Mesothelial cell of epicardium (in vitro differentiated cells): ENCODE measurements at places on chromosomes 7 and 10. TPM values are rescaled to one million over a fixed set of nuclear protein-coding genes. Genes with fewer than 3 reads are reported as not detected.

DNA sequence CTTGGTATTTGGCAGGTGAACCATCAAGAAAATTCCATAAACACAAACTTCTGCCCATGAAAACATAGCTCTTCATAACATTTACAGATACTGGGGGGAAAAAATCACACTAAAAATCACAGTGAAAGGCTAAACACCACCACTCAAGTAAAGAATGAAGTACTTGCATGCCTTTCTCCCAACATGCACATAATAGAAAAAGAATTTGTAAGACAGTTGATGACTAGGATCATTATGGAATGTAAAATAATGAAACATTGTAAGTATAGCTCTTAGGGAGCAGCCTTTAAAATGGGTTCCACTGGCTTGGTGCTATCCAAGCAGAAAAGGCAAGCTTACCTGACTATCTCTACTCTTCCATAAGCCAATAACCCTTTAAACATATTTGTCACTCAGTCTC, 299.9 kb upstream of the LRRN3 start:
- no peaks in the 10 kb centered on the region for H3K36me3 ChIP-seq
- peaks cover 4% of the 10 kb centered on the region for H3K4me1 ChIP-seq
- no peak for DNase-seq
- no peaks in the 10 kb centered on the region for H3K27me3 ChIP-seq

The TMEM176B gene
- 1.9 to 2.8 TPM (median 2.3 TPM) in 3 replicates for total RNA-seq

DNA sequence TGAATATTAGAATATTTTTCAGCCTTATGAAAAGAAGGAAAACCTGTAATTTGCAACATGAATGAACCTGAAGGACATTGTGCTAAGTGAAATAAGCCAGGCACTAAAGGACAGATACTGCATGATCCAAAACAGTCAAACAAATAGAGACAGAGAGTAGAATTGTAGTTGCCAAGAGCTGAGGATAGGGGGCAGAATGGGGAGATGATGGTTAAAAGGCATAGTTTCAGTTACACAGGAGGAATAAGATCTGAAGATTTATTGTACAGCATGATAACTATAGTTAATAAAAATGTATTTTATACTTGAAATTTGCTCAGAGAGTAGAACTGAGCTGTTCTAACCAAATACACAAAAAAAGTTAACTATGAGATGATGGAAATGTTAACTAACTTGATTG, 149.0 kb upstream of the TMEM106B start:
- DNase-seq, result no peak
- peaks cover 22% of the 10 kb centered on the region for H3K36me3 ChIP-seq
- H3K4me3 ChIP-seq, result no peak overlapping the region
- H3K27me3 ChIP-seq, result no peaks in the 10 kb centered on the region

- H3K4me1 ChIP-seq, result peaks cover 8% of the 10 kb centered on the region
- no peak overlapping the region for H3K27ac ChIP-seq
- DNase-seq, result no peak
Observed at GRCh38 chr7:35700865-35701264, 5.9 kb upstream of the HERPUD2 start.

DNA sequence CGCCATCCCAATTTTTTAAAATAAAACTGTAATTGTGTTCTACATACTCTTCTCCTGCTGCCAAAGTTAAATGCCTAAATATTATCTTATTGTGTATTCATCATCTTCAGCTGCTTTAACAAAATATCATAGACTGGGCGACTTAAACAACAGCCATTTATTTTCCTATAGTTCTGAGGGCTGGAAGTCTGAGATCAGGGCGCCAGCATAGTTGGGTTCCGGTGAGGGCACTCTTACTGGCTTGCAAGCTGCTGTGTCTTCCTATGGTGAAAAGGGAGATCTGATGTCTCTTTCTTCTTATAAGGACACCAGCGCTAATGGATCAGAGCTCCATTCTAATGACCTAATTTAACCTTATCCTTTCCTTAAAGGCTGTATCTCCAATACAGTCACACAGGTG, 30.4 kb downstream of the CSTF2T start:
- H3K4me1 ChIP-seq, result peaks cover 21% of the 10 kb centered on the region
- no peaks in the 10 kb centered on the region for H3K27me3 ChIP-seq
- no peak overlapping the region for H3K27ac ChIP-seq

DNA sequence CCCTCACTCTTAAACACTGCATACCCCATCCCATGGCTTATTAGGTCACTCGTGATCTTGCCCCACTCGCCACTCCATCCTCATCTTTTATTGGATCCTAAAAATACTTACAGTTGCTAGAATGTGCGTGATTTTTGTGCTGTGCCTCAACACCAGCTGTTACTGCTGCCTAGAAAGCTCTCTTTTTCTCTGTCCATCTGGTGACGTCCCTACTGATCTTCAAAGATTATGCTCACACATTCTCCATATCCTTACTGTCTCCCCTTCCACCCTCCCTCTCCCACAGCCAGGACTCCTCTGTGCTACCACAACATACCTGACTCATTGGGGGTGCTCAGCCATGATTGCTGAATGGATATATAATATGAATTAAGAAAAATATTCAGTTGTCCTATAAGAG, 42.0 kb downstream of the CDK6 start:
- H3K36me3 ChIP-seq, result peaks cover 32% of the 10 kb centered on the region
- H3K4me1 ChIP-seq, result peaks cover 30% of the 10 kb centered on the region
- no peak overlapping the region for H3K4me3 ChIP-seq
- peak overlapping the region; percentile 79 for H3K27ac ChIP-seq

The ATOH7 gene
- total RNA-seq, result 0.18 to 0.70 TPM (median 0.38 TPM) in 3 replicates

GRCh38 chr10:69242040-69242851, 22.1 kb downstream of the HKDC1 start:
- H3K27me3 ChIP-seq, result no peaks in the 10 kb centered on the region
- H3K4me3 ChIP-seq, result no peak overlapping the region
- H3K4me1 ChIP-seq, result peaks cover 2% of the 10 kb centered on the region
- no peak for DNase-seq

DNA sequence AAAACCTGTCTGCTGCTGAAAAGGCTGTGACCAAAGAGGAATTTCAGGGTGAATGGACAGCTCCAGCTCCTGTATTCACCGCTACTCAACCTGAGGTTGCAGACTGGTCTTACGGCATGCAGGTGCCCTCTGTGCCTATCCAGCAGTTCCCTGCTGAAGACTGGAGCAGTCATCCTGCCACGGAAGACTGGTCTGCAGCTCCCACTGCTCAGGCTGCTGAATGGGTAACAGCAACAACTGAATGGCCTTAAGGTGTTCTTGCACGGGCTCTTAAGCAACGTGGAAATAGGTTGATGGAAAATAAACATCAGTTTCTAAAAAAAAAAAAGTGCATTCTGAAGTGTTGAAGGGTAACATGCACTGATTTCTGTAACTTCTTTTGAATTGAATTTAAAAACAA, 82.3 kb downstream of the DAGLB start:
- DNase-seq, result no peak
- H3K36me3 ChIP-seq, result no peaks in the 10 kb centered on the region
- no peak overlapping the region for H3K27ac ChIP-seq
- peaks cover 7% of the 10 kb centered on the region for H3K4me1 ChIP-seq
